ENCODE measurements at places on chromosomes 4 and X.

DNA sequence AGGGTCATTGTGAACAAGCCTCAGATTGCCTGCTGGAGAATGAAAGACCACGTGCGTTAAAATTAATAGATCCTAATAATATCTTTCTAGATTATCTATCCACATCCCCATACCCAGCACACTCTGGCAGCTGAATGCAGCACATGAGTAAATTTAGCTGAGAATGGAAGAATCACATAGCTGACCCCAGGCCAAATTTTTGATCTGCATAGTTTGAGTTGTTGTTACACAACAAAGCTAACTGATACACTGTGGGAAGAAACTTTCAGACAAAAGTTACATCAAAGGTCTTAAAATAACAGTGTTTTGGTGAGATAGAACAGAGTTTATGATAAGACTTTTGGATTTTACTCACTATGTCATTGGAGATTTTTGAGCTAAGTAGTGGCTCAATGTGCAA, 72.4 kb upstream of the ANXA10 start:
- DNase-seq, result no peak

DNA sequence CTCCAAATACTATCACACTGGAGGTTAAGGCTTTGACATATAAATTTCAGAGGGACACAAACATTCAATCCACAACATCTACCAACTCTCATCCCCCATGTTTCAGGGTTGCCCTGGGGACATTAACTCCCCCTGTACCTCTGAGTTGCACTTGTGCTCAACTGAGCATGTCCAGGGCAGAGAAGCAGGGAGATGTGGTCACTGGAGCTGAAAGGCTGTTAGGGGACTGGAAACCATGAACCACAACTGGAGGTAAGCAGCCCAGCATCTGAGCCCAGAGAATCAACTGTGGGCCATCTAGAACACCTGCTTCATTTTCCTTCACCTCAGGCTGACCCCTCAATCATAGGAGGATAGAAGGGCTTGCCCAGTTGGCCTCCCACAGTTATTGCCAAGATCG, 641.1 kb downstream of the MID1IP1 start:
- DNase-seq, result no peak

GRCh38 chrX:16587836-16588235, 62.1 kb upstream of the S100G start:
- DNase-seq, result no peak

DNA sequence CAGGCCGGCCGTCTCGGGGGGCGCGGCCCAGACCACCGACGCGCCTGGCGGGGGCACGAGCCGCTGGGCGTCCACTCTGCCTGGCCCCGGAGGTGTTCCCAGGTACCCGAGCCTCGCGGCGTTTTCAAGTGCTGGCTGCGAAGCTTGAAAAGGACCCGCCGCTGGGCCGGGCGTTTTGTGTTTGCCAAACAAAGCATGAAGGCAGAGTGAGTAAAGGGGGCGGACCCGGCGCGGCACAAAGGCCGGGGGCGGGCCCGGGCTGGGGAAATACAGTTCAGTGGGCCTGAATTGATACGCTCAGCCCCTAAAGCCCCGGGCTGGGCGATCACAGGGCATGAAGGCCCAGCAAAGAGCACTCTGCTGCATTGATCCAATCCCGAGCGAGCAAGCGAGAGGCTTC, 65.4 kb downstream of the SOX3 start:
- no peak for DNase-seq

DNA sequence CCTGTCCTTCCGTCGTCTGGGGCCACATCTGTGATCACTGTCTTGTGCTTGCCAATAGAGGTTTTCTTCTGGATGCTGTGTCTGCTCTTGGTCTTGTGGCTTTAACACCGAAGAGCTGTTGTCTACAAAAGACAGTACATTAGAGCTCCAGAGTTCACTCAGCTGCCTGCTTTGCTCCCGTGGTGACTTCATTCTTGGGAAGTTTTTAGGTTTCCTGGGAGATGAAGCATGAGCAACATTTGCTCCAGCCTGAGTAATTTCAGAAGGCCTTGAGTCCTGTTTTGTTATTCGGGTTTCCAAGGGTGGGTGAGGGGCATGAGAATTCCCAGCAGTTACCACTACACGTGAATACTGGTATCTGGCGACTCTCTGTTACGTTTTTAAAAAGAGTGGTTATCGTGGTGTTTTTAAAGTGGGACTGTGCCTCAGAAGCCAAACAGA, 189.2 kb downstream of the SHROOM3 start:
- no peak for DNase-seq

- DNase-seq, result no peak
These were observed 51.5 kb downstream of the SEL1L3 start for GRCh38 chr4:25811374-25811690.

GRCh38 chr4:67593741-67594175, 35.2 kb downstream of the STAP1 start:
- DNase-seq, result no peak

GRCh38 chr4:18314731-18315130, 293.2 kb upstream of the LCORL start:
- DNase-seq, result no peak

- no peak for DNase-seq
These were observed 6.5 kb downstream of the HMGN5 start for GRCh38 chrX:81195259-81195658.

DNA sequence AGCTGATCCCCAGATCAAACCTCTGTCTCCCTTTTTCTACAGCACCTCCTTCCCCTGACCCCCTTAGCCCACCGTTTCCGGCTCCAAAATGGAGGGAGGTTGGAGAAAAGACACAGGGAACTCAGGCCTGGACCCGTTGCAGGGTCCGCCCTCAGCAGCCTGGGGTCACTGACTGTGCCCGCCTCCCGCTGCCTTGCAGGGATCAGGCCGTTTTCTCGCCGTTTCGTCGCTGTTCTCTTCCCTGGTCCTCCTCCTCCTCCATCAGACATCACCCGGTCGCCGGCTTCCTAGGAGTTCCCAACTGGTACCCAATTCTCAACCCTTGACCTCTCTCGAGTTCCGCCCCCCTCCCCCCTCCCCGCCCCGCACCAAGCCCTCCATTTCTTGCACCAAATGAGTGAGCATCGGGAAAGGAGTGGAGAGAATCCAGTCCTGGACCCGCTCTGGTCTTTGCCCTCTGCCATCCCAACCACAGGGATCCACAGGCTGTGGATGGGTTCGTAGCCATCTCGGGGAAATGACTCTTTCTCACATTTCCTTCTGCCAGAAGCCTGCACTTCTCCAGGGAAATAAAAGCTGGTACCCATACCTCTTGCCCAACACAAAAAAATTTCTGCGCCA, 493 bp downstream of the TCEAL5 start:
- DNase-seq, result no peak

DNA sequence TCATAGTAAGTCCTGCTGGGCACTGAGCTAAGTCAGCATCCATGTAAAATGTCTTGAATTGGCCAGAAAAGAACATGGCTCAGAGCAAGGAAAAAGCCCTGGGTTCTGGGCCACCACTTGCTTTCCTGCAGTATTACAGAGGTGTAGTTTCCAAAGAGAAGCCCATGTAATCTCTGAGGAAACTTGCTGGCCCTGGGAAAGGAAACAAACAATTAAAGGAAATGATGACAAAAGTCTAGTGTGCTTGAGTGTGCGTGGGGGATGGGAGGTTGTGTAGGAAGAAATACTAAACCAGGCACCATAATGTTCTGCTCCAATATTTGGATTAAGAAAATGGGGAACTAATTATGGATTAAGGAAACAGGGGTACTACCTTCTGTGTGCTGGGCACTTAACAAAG, 39.5 kb upstream of the SMIM10L2A start:
- no peak for DNase-seq

- DNase-seq, result no peak
These were observed 80.9 kb downstream of the ZNF718 start for GRCh38 chr4:205097-205756.

DNA sequence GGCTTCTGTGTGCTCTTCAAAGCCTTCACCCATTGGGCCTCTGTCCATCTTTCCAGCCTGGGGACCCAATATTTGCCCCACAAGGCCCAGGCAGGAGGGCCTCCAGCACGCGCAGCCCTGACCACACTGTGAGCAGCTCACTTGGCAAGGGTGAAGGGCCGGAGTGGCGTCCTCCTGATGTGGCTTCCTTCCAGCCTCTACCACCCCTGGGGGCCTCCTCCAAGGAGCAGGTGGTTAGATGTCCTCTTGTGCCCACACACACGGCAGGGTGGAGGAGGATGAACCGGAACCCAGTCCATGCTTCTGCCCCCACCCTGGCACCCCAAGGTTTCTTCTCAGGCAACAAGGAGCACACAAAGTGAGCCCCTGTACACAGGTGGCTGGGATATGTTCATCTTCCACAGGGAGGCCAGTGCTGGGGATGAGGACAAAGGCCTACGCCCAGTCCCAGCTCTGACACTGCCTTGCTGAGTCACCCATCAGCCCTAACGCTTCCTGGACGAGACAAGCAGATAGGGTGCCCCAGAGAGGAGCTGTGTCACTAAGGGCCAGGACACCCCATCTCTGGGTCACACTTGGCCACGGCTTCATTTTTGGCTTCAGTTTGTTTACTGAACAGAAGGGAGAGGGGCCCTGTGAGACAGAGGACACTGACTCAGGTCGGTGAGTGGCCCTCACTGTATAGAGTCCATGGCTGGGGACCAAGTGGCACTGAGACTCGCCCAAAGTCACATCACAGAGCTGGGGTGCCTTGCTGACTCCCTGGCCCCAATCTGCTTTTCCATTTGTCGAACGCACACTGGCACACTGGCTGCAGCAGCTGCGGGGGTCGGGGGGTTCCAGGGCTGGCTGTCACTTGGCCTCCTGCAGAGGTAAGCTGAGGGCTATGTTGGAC, 1.9 kb downstream of the UBL4A start:
- no peak for DNase-seq

GRCh38 chr4:52164116-52164515, 113.0 kb downstream of the SPATA18 start:
- DNase-seq, result no peak

GRCh38 chr4:2009651-2010233, 968 bp upstream of the NELFA start:
- DNase-seq, result peak; percentile 55

DNA sequence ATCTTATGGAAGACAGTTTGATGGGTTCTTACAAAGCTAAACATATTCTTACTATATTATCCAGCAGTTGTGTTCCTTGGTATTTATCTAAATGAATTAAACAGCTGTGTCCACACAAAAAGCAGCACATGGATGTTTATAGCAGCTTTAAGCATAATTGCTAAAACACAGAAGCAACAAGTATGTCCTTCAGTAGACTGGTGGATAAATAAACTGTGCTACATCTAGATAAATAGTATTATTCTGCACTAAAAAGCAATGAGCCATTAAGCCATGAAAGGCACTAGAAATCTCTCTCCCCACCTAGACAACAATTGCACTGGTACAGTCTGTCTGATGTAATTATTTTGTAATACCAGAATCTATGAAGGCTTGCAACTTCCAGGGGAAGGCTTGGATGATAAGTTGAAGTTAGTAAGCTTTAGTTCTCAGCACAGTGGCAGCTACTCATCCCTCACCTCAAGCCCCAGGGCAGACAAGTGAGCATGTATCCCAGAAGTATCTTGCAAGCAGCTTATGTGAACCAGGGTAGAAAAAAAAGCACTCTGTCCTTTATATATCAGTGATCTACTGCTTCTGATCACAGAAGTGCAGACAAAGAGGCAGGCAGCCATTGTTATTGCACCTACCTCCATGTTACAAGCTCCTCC, 36.9 kb downstream of the WDR17 start:
- DNase-seq, result no peak

DNA sequence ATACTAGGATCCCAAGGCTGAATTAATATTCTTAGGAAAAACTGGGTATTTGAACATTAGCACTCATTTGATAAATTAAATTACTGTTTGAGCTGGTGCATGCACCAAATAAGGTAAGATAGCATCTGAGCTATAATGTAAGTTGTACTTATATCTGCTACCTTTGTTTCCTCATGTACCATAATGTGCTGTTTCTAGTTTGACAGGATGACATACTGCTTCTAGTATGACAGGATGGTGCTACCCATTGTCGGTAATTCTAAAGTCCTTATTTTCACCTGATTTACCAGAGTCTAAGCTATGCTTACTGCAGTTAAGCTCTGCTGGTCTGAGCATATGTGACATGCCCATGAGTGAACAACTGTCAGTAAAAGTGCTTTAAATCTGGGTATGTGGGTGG, 1017.5 kb upstream of the IGFBP7 start:
- DNase-seq, result no peak

DNA sequence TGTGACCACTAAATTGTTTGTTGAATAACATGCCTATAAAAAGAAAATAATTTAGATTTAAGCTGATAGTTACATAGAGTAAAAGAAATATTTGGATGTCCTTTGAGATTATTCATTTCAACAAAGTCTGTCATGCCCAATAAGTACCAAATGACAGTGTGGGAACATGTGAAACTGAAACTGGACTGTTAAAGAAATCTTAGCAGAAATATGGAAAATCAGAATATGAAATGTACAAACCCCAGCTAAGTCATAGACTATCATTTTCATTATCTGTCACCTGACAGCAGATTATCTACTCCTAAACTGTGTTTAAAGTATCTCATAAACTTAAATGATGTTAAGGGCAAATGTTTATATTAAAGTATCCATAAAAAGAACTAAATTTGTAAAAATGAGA, 437.8 kb upstream of the FAM241A start:
- no peak for DNase-seq

DNA sequence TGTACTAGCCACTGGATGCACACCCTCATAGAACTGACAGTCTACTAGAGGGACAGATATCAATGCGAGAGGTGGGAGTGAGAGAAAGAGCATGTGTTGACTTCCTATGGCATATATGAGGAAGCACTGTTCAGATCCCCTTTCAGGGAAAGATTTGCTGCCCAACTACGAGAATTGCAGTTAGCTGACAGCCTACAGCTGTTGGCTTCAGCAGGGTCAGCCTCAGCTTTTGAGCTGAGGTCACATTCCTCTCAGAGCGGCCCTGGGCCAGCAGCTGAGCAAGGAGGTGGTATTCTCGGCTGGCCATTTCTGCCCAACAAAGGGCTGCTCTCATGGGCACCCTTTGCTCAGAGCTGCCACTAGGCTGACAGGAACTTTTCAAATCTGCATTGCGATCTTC, 580.2 kb downstream of the MID1IP1 start:
- DNase-seq, result no peak
